ENCODE measurements at places on chromosomes 3 and 15.

DNA sequence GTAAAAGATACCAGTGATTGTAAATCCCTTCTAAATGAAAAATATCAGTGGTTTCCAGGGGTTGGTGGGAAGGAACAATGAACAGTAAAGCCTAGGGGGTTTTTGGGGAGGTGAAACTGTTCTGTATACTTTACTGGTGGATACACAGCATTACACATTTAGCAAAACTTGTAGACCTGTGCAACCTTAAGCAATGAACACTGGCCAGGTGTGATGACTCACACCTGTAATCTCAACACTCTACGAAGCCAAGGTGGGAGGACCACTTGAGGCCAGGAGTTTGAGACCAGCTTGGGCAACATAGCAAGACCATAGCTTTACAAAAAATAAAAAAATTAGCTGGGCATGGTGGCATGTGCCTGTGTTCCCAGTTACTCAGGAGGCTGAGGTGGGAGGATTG is 1.8 kb downstream of the CCDC13 start:
- DNase-seq, result no peak

DNA sequence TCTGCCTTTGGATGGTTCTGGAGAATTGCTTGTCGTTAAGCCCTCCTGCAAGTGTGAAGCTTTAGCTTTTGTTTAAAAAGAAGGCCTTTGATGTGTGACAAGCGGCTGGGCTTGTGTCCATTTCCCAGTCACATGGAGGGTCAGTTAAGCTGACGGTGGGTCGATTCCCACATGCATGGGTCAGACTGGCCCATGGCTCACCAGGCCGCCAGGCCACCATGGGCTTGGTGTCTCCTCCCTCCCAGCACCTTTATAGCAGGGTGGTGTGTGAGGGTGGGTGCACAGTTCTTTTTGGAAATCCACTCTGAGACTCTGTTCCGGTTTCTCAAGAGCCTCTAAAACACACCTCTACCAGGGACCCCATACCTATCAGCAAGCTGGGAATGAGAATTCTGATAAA is 67.2 kb downstream of the SCN5A start:
- no peak for DNase-seq

DNA sequence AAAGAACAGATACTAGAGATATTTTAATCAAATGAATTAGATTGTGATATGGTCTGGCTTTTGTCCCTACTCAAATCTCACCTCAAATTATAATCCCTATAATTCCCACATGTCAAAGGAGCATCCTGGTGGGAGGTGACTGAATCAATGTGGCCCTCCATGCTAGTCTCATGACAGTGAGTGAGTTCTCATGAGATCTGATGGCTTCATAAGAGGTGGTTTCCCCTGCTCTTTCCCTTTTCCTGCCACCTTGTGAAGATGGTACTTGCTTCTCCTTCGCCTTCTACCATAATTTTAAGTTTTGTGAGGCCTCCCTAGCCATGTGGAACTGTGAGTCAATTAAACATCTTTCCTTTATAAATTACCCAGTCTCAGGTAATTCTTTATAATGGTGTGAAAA is 82.8 kb downstream of the FAIM start:
- DNase-seq, result no peak

DNA sequence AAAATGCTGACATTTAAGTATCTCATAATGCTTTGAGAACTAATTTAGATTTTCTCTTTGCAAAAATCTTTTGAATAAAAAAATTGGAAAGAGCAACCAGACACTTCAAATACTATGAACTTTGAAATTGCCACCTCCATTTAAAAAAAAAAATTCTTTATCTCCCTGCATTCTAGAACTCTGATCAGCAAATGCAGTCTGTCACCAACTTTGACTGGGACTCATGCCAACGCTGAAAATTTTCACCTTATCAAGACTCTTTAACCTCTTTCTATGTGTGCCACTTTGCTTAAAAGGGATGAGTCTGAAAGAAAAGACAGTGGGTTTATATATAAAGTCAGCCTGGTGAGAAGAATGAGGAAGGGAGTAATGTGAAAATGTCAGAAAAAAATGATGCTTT is 191.2 kb upstream of the ARPP21 start:
- no peak for DNase-seq

DNA sequence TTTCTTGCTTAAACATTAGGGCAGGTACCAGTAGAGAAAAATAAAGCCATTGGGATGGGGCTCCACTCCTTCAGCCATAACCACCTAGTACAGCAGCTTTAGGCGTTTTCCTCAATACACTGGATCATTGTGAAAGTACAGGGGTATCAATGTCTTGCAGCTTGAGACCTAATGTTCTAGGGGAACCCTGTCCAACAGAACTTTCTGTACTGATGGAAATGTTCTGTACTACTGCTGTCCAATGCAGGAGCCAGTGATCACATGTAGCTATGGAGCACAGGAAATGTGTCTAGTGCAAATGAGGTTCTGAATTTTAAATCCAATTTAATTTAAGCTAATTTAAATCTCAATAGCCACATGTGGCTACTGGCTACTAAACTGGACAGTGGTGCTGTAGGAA is 93.9 kb downstream of the NEDD4 start:
- no peak for DNase-seq

- DNase-seq, result no peak
Measured at GRCh38 chr15:65901836-65902235, 32.5 kb downstream of the RAB11A start.

GRCh38 chr3:99879275-99879674 is 61.6 kb downstream of the CMSS1 start:
- DNase-seq, result no peak

GRCh38 chr15:80760960-80761359 is 18.2 kb upstream of the CEMIP start:
- DNase-seq, result no peak

DNA sequence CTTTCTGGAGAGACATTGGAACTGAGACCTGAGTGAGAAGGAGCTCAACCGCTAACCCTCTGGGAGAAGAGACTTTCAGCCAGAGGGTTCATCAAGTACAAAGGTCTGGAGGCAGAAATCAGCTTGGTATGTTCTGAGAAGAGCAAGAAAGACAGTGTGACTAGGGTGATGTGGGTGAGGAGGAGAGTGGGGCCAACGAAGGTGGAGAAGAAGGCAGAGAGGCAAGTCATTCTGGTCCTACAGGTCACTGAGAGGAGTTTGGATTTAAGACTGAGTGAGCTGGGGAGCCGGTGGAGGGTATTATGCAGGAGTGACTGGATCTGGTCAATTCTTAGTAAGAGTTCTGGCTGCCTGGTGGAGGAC is 12.2 kb downstream of the XIRP1 start:
- no peak for DNase-seq

- DNase-seq, result no peak
Measured at GRCh38 chr3:65170390-65171042, 482.7 kb upstream of the ADAMTS9 start.

- no peak for DNase-seq
Measured at GRCh38 chr15:65026756-65027155, 2.7 kb downstream of the MTFMT start.

- DNase-seq, result no peak
Measured at GRCh38 chr15:27696530-27696929, 402.6 kb downstream of the OCA2 start.

GRCh38 chr15:66941108-66941711 is 124.2 kb upstream of the SMAD3 start:
- no peak for DNase-seq

DNA sequence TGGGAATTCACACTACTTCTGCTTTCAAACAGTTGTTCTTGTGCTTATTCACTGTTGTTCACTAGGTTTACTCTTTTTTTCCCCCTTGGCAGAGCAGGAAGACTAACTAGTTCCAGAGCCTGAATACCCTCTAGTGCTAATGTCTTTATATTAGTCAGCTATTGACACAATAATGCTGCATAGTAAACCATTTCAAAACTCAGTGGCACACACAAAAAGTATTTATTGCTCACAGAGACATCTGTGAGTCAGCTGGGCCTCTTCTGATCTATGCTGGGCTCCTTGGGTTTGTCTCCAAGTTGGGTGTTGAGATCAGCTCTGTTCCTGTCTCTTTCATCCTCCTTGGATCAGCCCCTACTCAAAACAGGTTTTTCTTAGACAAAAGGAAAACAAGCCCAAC is 51.1 kb downstream of the RSRC1 start:
- DNase-seq, result no peak

GRCh38 chr3:34780973-34781372 is 858.4 kb upstream of the ARPP21 start:
- no peak for DNase-seq
